ENCODE measurements at places on chromosomes 5 and 9. TPM values are rescaled to one million over a fixed set of nuclear protein-coding genes. Genes with fewer than 3 reads are reported as not detected.

GRCh38 chr9:94779031-94779430 lies 52.5 kb downstream of the AOPEP start:
- peak; percentile 45 for DNase-seq

The CDC25C gene
- 9.0 TPM for total RNA-seq

The GABRA6 gene
- not detected for total RNA-seq

DNA sequence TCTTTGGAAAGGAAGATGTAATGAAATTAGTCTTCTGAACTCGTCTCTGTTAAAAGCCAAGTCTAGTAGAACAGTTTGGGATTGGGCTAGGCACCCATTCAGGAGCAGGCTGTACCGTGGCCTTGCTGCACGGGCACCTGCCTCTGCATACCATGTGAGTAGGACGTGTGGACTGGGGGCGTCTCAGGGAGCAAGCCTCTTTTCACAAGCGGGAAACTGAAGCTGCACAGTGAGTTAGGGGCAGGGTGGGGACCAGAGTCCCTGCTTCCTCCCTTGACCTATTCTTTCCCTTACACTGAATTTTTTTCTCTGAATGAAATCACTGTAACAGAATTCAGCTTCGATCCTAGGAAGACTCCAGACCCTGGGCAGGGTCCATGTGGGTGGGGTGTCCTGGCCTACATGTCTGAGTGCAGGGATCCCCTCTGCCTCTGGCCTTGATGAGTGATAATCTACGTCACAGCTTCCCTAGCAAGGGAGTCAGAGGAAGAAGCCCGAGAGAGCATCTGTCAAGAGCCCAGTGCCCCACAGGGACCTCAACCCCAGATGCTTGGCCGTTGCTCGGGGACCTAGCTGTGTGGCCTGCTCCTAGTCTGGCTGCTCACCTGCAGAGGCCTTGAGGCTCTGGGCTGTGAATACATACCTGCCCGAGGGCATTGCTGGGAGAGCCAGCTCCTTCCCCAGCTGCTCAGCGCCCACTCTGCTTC lies 15.1 kb downstream of the PHF2 start:
- DNase-seq, result no peak

DNA sequence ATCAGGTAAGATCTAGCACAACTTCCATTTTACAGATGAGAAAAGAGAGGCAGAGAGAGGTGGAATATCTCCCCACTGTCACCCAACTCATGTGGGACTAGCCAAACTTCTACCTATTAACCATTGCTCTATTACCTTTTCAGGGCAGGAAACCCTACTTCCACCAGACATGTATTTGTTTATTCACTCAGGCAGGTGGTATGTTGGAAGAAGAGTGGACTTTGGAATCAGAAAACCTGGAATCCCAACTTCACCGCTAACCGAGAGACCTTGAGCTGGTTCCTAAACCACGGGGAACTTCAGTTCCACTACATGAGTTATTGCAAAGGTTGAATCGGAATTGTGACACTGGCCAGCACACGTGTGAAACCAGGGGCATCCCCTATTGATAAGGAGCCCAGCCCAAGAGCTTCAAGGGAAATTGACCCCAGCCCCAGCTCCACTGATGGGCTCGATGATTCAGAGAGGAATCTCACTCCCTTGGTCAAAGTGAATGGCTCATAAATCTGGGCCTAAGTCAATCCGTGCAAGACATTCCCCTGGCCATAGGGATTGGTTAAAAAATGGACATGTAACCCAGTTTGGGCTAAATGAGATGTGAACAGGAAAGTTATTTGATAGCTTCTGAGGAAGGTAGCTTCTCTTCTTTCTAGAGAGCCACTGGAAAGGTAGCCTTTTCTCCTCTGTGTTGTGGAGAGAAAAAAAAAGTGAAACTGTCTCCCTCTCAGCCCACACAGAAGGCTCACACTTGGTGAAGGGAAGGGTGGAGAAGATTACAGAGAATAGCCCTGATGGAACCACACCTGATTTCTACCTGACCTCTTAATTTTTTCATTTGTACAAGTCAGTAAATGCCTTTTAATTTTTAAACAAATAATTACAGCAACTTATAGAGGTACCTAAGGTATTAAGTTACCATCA lies 5.5 kb upstream of the GLIS3 start:
- DNase-seq, result no peak
